ENCODE measurements at places on chromosomes 7 and 10.

- DNase-seq = no peak
Observed at GRCh38 chr7:21948364-21948763, 2.7 kb upstream of the CDCA7L start.

- no peak for DNase-seq
Observed at GRCh38 chr7:31116615-31117014, 64.5 kb downstream of the ADCYAP1R1 start.

DNA sequence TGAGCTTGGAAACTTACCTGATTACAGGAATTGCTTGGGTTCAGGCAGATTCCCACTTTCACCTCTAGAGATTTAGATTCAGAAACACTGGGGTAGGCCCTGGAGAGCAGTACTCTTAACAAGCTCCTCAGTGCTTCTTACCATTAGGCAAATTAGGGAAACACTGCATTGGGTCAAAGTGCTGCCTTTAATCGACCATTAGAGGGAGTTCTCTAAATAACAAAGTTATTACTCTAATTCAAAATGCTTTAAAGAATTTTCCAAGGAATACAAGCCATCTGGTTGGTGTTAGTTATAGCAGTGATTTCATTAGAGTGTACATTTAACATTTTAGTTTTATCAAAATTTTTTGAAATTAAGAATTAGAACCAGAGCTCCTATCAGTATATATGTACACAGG, 324.5 kb downstream of the GFRA1 start:
- no peak for DNase-seq

DNA sequence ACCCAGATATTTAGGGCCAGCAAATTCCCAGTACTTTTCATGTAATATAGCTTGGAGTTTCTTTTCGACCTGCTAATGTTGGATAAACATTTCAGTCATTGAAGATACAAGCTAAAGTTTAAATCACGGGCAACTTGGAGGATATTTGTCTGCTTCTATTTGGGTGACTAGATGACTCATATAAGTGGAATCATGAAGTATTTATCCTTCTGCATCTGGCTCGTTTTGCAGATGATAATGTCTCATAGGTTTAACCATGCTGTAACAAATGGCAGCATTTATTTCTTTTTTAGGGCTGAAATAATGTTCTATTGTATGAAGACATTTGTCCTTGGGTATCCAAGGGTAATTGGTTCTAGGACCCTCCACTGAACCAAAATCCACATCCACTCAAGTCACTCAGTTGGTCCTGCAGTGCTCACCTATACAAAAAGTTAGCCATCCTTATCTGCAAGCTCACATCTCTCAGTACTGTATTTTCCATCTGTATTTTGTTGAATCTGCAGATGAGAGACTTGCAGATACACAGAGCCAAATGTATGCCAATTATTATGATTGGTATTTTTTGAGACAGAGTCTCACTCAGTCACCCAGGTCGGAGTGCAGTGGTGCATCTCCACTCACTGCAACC, 187.2 kb upstream of the CSTF2T start:
- DNase-seq = no peak

DNA sequence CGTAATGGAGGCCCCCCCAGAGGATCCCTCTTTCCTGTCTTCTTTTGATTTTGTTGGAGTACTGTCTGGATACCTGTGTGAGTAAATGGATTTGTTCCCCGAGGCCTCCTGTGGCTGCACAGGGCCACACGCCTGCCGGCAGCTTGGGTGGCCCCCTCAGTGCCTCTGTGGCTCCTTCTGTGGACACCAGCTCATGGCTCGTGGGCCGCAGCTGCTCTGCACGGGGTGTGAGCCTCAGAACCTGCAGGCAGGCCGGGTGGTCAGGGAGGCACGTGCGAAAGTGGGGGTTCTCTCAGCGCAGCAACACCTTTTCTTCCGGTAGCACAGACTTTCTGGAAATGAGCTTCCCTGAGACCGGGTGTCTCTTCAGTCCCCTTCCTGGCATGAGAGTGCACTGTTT, 70.3 kb downstream of the WDR37 start:
- no peak for DNase-seq
